ENCODE measurements at places on chromosomes 1 and 21.

- no peak for DNase-seq
Observed at GRCh38 chr1:207703712-207704111, 48.1 kb upstream of the CD46 start.

DNA sequence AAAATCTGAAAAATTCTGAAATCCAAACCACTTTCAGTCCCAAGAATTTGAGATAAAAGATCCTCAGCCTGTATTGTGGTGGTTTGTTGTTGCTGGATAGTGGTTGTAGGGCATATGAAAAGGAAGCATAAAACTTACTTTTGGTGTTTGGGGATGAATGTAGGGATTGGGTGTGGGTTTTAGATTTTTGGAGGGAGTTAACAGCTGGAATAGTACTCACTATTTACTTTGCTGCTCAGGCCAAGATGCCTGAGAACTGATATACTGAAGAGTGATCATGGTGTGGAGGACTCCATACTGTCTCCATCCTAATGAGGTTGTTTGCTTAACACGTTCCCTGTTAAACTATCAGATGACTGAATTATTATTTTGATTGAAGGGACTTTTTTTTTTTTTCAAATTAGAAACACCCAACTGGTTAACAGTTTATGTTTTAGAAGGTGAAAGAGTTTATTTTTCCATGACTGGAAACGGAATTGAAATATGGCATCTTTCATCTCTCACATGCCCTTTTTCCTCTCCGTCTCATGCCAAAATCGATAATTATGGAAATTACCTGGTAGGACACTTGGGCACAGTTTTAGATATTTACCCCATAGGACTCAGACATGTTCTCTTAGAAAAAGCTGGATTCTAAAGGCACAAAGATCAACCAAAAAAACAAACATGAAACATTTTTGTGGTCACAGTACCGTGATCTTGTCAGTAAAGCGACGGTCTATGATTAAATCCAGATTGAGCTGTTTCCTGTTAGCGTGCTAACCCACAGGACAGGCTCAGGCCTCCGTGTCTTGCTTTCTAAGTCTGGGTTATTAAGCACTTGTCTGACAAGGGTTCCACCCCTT is 37.3 kb downstream of the RGL1 start:
- DNase-seq, result no peak

DNA sequence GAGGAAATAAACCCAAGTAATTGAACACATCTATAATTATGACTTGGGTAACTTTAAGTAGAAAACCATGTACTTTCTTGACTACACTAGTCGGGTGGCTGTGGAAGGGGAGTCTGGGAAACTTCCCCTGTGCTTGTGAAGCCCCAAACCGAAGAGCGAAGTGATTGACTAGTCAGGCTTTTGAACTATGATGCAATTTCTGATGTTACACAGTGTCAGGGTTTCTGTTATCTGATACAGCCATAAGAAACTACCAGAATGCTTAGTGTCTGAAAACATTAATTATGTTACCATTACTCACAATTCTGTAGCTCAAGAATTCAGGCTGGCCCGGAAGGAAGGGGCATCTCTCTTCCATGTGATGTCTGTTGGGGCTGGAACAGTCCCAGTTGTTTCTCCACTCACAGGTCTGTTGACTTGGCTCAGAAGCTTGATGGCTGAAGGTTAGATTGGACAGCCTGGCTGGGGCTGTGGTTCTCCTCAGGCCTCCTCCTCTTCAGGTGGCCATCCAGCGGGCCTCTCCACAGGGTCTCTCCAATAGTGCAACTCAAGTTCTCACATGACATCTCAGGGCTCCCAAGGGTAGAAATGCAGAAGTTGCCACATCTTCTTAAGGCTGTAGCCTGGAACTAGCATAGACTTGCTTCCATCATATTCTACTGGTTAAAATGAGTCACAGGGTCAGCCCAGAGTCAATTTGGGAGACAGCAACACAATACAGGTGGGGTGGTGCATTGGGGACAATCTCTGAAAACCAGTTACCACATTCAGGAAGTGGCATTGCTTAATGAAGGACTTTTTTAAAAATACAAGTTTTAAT is 8.3 kb upstream of the C8B start:
- DNase-seq, result no peak

- no peak for DNase-seq
Observed at GRCh38 chr1:63379583-63379982, 12.2 kb downstream of the ALG6 start.

Data from stimulated activated effector memory CD8-positive, alpha-beta T cell treated with anti-CD3 and anti-CD28 coated beads, Interleukin-12 subunit alpha, Interleukin-12 subunit beta, amount 100 ng/mL, for 72 hours (primary cell).